ENCODE measurements at places on chromosomes 2 and 18.

DNA sequence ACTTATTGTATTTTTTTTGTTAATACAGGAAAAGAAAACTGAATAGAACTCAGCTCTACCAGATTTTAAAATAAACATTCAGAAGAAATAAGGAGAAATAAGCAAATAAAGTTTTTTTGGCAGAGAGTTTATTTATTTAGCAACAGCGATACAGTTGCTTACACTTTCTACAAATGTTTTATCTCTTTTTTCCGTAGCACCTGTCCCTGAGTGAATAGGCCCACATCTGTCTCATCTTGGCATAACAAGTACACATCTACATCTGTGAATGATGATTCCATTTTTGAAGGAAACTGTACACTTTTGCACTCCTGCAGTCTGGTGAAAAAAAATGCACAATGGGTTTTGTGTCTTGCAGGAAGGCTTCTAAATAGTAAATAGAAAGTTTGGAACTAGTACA lies 783.6 kb upstream of the ZEB2 start:
- no peak for DNase-seq

DNA sequence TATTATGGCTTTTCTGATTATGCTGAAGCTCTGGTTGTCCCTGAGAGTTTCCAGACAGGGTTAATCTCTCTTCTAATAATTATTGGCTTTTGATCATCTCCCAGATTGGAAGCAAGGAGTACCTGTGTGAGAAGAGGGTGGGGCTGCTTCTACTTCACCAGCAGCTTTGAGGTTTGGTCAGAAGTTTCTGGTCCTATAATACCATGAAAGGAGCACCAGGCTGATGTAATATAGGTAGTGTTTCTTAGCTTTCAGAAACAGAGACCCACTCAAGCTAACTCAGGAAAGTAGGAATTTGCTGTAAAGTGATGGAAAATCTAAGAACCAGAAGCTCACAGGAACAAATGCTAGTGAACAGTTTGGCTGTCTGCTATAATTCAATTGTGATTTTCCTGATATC lies 57.6 kb downstream of the SGPP2 start:
- DNase-seq, result no peak

GRCh38 chr2:117360586-117360985 lies 453.9 kb upstream of the DDX18 start:
- DNase-seq, result no peak

DNA sequence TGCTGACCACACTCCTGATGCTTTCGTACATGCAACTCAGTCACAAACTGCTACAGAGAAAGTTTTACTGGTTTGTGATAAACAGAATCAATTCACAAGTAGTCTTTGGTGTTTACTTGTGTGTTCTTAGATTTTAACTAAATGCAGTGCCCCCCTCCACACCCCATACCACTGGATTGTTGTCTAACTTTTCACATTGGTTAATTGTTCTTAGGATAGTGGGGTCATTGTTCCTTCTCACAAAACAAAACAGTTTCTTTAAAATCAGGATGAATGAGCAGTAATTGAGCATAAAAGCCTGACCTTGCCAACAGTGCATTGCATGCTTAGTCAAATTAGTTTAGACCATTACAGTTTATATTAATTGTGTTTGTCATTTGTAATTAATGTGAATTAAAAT lies 14.1 kb upstream of the PNPT1 start:
- DNase-seq, result no peak

DNA sequence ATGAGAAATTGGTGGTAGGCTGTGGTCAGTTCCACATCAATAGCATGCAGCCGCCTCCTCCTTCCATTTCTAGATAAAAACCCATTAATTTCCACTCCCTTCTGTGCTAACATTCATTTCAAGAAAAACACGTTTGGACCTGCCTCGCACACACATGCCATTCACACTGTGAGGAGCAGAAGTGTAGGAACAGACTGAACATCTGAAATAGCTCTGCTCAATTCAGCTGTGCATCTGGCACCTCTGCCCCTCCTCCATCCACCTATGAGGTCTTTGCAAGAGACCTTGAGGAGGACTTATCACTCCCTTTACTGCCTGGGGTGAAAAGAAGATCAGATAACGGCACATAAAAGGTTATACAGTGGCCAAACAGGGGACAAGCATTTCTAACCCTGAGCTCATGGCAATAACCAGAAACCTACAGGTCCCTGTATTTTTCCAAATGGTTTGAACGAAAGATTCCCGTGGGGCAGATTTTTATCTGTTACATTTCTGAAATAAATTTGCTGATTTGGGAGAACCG lies 30.8 kb upstream of the LRP2 start:
- DNase-seq, result no peak

- DNase-seq, result no peak
These were observed 83.4 kb downstream of the MYCN start for GRCh38 chr2:16023506-16024360.

GRCh38 chr2:201542291-201542690 lies 90.8 kb downstream of the STRADB start:
- no peak for DNase-seq

DNA sequence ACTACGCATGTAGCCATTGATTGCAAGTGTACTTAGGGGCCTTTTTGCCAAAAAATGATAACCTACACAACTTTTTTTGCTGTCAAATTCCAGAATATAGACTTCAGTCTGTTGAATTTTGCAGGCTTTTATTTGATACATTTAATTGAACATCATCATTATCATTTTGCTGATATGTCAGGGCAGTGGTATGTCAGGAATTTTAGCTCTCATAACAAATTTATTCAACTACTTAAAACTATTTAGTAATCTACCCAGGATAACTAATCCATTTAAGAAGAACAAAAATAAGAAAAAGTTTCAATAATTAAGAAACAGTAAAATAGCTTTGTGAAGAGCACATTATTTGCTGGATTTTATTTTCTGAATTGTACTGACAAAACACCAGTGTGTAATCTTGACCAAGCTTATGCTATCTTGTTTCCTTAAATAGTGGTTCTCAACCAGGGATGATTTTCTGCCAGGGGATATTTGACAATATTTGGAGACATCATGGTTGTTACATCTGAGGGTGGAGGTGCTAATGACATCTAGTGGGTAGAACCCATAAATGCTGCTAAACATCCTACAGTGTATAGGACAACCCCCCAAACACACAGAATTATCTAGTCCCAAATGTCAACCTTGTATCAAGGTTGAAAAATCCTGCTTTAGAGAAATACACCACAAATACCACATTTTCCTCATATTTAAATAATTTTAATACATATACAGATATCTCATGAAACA lies 12.1 kb upstream of the TTN start:
- no peak for DNase-seq

DNA sequence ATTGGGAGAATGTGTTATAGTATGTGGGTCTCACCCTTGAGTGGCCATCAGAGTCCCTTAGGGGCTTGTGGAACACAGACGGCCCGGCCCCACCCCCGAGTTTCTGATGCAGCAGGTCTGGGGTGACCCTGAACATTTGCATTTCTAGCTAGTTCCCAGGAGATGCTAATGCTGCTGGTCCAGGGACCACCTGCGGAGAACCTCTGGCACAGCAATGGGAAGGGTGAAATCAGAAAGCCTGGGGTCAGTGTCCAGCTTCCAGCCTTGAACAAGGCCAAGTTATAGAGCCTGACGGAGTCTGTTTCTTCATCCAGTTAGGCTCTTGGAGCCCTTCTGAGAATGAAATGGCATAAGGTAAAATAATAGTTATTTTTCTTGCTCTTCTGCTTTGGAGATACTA lies 126.5 kb downstream of the RGPD3 start:
- DNase-seq, result no peak

DNA sequence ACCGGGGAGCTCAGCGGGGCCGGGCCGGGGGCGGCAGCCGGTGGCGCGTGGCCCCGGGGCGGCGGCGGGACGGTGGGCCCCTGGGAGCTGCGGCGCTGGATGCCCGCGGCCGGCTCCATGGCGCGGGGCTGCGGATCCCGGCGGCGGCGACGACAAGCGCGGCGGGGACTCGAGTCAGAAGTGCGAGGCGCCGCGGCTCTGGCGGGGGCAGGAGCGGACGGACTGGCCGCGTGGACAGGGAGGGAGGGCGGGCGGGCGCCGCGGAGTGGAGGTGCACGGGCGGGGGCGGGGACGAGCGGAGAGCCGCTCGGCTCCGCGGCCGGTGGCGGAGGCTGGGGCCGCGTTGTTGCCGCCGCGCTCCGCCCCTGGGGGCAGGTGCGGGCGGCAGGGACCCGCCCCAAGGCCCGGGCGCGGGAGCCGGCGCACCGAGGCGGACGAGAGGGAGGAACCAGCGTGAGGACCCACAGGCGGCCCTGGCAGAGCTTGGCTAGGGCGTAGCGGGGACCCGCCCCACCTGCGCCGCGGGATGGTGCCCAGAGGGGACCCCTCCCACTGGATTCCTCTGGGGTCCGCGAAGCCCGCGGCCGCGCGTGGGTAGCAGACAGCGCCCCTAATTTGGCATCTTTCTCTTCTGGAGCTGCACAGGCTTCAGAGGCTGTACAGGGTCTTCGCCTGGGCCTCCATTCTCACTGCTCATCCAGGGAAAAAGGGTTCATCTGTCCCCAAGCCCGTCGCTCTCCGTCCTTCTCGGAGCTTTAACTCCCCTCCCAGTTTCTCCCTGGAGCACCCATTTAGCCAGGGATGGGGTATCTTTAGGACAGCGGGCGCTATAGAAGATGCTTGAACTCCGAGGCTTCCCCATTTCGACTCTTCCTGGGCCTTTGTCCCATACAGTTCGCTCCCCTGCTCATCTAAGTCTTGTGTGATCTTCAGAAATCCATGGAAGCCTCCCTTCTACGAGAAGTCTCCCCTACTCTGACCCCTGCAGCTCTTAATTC lies at the start of gene TMEM163:
TSS of gene TMEM163 (minus strand) at position 184 of the 998 bp plus-strand sequence.
- no peak for DNase-seq

- peak; percentile 13 for DNase-seq
These were observed 136.7 kb downstream of the TMEM247 start for GRCh38 chr2:46615986-46616485.

- peak; percentile 71 for DNase-seq
These were observed 88.0 kb downstream of the TCF7L1 start for GRCh38 chr2:85221067-85221691.

DNA sequence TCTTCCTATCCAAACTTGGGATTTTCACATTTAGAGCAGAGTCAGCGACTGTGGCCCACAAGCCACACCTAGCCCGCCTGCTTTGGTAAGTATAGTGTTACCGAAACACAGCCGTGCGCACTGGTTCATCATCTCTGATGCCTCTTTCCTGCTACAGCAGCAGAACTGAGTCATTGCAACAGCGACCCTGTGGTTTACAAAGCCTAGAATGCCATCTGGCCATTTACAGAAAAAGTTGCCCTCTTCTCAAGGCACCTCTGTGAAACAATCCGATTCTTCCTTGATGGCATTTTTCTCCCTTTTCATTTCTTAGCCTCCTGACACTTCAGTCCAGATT lies 10.7 kb upstream of the IAH1 start:
- no peak for DNase-seq

- no peak for DNase-seq
These were observed 1357.5 kb upstream of the CELF4 start for GRCh38 chr18:38923126-38923525.

DNA sequence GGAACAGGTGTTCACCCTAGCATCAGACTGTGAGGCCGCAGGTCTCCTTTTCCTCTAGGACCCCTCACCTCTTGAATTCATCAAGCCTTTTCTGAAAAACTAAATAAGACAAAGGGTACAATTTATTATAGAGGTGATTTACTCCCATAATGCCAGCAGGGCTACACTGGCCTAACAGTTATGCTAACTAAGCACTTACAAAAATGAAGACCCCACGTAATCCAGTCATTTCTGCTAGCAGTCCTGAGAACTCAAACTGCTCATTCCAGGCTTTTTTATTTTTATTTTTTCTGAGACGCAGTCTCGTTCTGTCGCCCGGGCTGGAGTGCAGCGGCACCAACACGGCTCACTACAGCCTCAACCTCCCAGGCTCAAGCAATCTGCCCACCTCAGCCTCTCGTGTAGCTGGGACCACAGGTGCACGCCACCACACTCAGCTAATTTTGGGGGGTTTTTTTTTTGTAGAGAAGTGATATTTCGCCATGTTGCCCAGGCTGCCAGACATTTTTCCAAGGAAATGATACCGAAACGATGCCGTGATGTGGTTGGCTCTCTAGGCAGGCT lies 14.2 kb downstream of the CAPG start:
- no peak for DNase-seq

- DNase-seq, result peak; percentile 92
These were observed 344.9 kb downstream of the RND3 start for GRCh38 chr2:150142561-150142960.

DNA sequence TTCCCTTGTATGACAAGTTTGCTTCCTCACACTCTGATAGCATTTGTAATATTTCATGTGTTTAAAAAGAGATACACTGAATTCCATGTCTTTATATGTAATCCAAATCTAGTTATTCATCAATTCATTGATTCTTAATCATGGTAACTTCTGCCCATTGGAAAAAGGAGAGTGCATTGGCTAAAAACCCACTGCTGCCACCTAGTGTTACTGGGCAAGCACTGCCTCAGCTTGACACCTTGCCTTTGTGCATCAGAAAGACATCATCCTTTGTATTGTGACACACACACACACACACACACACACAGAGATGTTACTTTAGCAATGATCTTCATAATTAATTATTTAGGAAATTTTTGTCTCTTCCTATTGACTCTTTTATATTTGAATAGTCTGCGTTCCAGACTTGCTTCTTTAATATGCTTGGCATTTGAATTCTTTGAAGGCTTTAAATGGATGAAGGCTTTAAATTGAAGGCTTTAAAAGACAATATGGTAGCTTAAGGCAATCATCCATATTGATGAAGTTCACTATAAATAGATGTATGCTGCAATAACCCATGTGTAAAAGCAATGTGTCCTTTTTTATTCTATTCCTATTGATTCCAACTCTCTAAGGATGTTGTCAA lies 414.2 kb upstream of the CHST9 start:
- peak; percentile 45 for DNase-seq

DNA sequence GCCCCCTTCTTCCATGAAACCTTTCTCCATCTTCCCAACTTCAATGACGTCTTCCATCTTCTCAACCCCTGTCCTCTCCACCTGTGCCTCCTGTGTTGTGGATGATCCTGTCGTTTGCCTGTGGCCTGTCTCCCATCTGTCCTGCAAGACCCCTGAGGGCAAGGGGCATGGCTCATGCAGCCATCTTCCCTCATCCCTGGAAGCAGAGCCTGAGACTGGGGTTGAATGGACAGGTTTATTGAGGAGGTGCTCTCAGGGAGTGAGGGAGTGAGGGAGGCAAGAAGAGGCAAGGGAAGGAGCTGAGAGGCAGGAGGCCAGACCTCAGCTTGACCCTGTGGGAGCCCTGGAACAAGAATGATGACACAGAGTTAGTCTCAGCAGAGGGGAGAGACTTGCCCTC lies 7.3 kb downstream of the SPATA3 start:
- no peak for DNase-seq

- peak; percentile 7 for DNase-seq
These were observed 37.1 kb downstream of the NEMP2 start for GRCh38 chr2:190497428-190497827.
